ENCODE measurements at places on chromosomes 6 and 20. TPM values are rescaled to one million over a fixed set of nuclear protein-coding genes. Genes with fewer than 3 reads are reported as not detected.

GRCh38 chr6:169976301-169977081, 225.1 kb downstream of the ERMARD start:
- DNase-seq: no peak

- no peak for DNase-seq
Observed at GRCh38 chr6:9494864-9495263, 920.0 kb downstream of the TFAP2A start.

Gene ZNF292
- 16.9 TPM for polyA plus RNA-seq

- no peak for DNase-seq
Observed at GRCh38 chr6:28135393-28135792, 6.3 kb upstream of the ZKSCAN8 start.

DNA sequence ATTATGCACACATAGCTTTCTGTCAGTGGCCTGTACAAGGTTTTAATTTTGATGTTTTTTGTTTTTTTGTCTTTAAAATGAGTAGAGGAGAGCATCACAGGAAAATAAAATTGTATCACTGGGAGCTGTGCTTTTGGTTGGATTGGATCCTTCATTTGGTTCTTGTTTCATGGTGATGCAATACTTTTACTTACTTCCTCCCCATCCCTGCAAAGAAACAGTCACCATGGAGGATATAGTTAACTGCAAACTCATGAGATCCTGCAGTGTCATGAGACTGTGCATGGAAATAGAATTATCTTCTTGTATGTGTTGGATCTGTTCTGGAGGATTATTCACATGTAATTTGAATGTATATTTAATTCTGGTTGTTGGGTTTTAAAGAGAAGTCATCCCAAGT, 122.3 kb downstream of the JARID2 start:
- DNase-seq: no peak

DNA sequence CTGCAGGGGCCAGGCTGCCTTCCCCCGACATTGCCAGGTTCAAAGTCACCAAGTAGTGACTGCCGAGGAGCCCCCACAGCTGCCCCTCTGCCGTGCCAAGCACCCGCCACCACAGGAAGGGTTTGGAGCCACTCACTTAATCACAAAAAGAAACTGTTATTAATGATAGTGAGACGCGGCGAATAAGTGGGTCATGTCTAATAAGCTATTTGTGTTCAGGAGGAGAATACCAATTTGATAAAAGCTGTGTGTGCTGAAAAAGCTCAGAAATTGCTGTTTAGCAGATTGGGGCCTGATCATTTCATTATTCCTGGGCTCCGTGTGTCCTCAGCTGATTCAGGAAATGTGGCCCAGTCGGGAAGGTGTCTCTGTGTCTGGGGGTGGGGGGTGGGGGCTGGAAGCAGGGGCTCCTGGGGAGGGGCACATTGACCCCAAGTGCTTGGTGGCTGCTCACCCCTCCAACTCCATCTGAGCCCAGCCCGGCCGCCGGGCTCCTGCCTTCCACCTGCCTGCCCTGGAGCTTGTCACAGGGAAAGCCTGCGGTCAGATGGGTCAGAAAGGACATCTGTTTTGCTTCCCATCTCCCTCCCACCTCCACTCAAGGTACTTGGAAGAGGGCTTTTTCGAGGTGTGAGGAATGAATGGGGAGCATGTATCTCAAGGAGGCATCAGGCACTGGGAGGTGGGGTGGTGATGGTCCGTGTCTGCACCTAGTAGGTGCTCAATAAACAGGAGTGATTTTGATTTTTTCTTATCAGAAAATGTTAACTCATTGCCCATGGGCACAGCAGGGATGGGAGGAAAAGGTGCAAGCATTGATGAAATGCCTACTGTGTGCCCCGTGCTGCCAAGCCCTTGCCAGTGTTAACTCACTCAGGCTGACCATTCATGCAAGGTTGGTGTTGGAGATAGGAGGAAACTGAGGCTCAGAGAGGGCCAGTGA, 3.0 kb downstream of the VSTM2L start:
- no peak for DNase-seq

GRCh38 chr6:20402342-20403069, 827 bp downstream of the E2F3 start:
- DNase-seq: peak; percentile 68

Gene LAMA2
- 130 TPM for polyA plus RNA-seq

GRCh38 chr20:2523919-2524708, 12.3 kb upstream of the TMC2 start:
- DNase-seq: peak; percentile 87

DNA sequence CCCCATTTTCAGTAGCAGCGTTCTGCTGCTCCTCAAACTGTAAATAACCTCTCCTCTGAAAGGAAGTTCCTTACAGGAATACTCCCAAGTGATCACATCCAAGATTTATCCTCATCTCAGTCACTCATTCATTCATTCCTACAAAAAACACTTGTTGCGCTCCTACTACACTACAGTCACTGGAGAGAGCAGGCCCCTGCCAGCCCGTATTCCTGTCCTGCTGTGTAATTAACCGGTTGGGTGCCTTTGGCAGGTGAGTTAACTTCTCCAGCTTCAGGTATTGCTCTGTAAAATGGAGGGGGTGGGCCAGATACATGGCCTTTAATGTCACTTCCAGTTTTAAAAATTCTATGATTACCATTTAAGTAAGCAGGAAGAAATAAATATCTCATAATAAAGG, 15.0 kb upstream of the ZBTB24 start:
- DNase-seq: no peak

DNA sequence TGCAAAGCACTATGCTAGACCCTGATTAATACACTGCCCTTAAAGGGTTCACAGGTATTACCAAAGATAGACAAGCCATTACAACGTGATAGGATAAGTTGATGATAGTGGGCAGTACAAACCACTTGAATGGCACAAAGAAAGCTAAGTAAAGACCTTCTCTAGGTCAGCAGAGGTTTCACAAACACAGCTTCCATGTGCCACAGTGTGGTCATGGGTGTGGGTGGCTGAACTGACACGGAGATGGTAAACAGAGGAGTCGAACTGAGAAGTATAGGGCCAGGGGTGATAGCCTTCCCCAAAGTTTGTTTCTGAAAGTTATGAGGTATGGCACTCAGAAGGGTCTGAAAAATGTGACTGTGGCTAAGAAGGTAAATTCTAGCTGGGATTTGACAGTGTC, 4.3 kb downstream of the ZBTB9 start:
- DNase-seq: no peak

DNA sequence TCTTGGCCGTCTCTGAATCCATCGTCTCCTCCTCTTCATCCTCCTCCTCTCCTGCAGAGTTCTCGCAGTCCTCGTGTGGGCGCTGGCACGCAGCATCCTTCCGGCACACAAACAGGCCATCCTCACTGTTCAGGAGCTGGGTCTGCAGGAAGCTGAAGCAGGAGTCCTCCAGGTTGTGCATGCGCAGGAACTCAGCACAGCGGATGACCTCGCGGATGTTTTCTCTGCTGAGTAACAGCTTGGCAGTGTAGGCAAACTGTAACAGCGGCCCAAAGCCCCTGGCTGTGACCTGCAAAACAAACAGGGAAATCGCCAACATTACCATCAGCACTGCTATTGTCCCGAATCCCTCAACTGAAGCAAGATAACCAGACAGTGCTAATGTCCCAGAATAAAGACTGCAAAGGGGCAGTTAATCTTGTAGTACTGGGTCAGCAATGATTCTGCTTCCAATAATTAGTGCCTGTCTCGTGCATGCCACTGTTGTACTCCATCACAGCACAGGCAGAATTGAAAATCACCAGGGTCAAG, 57.4 kb downstream of the GJA10 start:
- DNase-seq: no peak

GRCh38 chr6:164102693-164103092, 688.2 kb downstream of the QKI start:
- DNase-seq: no peak

DNA sequence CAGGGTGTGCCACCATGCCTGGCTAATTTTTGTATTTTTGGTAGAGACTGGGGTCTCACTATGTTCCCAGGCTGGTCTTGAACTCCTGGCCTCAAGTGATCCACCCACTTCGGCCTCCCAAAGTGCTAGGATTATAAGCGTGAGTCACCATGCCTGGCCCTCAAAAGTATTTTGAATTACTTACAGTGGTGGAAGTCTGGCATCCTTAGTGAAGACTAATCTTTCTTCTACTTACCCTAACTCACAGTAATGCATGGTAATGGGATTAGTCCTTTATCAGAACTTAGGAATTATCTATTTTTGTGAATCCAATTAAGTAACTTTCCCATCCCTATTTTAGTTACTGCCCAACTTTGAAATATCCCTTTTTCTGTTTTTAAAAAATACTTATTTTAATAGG, 3.9 kb downstream of the RWDD1 start:
- DNase-seq: no peak

DNA sequence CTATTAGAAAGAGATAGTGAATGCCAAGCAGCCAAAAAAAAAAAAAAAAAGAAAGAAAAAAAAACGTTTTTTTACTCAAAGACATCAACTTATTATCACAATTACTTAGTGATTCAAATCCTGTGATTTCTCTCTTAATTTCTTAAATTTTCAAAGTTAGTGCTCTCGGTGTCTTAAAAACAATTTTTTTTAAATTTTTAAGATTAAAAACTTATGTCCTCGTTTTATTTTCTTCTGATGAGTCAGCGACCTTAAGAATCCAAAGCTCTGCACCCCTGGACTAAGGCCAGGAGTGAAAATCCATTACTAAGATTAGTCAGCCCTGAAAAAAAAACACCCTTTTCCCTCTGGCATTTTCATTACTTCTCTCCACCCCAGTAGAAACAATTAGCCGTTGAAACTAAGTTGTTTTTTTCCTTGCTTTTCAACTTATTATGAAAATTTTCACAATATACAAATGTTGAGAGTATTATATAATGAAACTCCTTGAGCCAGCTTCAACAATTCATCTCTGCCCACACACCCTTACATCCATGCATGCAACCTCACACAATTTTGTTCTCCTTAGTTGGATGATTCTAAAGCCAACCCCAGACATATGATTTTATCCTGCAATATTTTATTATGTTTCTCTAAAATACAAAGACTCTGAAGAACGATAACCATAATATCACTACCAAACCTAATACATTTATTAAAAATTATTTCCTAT, 85.6 kb upstream of the CARMIL1 start:
- peak; percentile 65 for DNase-seq

- DNase-seq: no peak
Observed at GRCh38 chr20:51637241-51637640, 94.7 kb upstream of the NFATC2 start.

DNA sequence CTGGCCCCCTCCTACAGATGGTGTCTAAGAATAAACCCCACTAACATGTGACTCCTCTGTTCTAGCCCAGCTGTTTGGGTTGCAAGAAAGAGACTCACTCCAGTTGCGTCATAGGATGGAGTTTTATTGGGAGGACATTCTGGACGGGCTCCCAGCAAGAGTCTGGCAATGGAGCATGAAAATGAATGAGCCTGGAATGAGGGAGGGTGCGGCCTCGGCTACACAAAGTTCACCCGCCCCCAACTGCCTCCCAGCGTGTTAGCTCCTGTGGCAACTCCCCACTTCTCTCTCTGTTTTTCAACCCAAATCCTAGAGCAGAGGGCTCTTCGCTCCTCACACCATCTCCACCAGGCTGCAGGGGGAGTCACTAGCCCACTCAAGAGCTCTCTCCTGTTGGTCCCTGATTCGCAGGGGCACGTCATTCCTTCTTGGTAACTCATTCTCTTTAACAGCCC, 5.1 kb upstream of the ADAM33 start:
- peak; percentile 93 for DNase-seq

GRCh38 chr20:25033265-25033923, 24.5 kb downstream of the ACSS1 start:
- no peak for DNase-seq

Gene TUBB2B
- polyA plus RNA-seq: 57.5 TPM

Gene ZBTB46
- polyA plus RNA-seq: 24.7 TPM

- DNase-seq: peak; percentile 83
Observed at GRCh38 chr20:42082611-42083010, 464.4 kb upstream of the CHD6 start.

Gene MAS1
- polyA plus RNA-seq: 0.25 TPM

DNA sequence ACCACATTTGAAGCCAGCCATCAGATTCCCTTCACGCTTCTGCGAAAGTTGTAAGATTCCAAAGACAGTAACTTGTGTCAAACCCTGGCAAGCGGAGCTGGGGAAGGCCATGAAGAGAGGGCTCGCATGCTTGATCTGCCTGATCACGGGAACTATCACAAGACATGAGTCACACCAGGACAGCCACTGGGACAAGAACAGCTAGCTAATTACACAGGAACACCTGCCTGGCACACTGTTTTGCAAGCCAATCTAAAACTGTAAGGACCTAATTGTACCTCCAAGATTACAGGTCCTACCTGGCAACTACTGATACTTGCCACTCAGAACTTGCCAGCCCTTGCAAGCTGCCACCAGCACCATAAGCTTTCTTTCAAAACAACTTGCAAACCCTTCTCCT, 289.3 kb downstream of the KIF16B start:
- DNase-seq: no peak

- DNase-seq: no peak
Observed at GRCh38 chr20:31602779-31603441, 2.2 kb upstream of the ID1 start.

- DNase-seq: no peak
Observed at GRCh38 chr20:43238833-43239232, 49.1 kb upstream of the PTPRT start.

- DNase-seq: no peak
Observed at GRCh38 chr20:16314320-16314719, 258.9 kb downstream of the KIF16B start.

Gene LGSN
- not detected for polyA plus RNA-seq

- no peak for DNase-seq
Observed at GRCh38 chr20:49925901-49926454, 10.2 kb upstream of the RNF114 start.

- no peak for DNase-seq
Observed at GRCh38 chr6:155126727-155127439, 131.8 kb downstream of the TIAM2 start.

GRCh38 chr20:10007747-10008146, 27.0 kb upstream of the ANKEF1 start:
- no peak for DNase-seq

GRCh38 chr6:142874676-142875075, 70.3 kb downstream of the HIVEP2 start:
- DNase-seq: no peak

DNA sequence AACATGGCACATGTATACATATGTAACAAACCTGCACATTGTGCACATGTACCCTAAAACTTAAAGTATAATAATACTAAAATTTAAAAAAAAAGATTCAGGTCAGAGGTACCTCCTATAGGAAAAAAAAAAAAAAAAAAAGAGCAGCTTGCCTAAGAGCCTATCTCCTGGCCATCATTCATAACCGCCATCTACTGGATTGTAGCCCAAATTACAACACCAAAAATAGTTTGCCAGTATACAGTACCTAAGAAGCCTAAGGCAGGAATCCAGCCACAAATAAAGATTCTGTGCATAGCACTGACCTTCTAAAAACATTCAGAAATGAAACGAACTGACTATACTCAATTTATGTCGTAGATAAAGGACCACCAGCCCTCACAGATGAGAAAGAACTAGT, 438.4 kb upstream of the ADGRB3 start:
- DNase-seq: no peak

DNA sequence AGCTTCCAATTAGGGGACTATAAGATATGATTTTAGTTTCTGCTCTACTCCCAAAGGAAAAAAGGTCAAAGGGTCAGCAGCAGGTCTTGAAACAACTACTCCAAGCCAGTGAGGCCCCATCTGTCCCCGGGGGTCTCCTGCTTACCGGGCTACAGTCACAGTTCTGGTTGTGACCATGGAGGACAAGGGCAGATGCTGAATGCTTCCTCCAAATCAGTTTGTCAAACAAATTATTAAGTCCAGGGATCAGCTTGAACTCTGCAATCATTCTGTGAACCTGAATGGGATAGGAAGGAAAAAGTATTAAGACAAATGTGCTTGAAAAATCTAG, 60.2 kb downstream of the MYH7B start:
- no peak for DNase-seq

Gene MYLIP
- 46.2 TPM for polyA plus RNA-seq

Gene HLA-G
- 0.39 TPM for polyA plus RNA-seq

Gene EYS
- polyA plus RNA-seq: 0.59 TPM

Gene IL17F
- not detected for polyA plus RNA-seq
